ENCODE measurements at places on chromosomes 2 and 18. TPM values are rescaled to one million over a fixed set of nuclear protein-coding genes. Genes with fewer than 3 reads are reported as not detected.
A peak's percentile ranks its signal among the peaks of the same experiment; 100 is the strongest.

DNA sequence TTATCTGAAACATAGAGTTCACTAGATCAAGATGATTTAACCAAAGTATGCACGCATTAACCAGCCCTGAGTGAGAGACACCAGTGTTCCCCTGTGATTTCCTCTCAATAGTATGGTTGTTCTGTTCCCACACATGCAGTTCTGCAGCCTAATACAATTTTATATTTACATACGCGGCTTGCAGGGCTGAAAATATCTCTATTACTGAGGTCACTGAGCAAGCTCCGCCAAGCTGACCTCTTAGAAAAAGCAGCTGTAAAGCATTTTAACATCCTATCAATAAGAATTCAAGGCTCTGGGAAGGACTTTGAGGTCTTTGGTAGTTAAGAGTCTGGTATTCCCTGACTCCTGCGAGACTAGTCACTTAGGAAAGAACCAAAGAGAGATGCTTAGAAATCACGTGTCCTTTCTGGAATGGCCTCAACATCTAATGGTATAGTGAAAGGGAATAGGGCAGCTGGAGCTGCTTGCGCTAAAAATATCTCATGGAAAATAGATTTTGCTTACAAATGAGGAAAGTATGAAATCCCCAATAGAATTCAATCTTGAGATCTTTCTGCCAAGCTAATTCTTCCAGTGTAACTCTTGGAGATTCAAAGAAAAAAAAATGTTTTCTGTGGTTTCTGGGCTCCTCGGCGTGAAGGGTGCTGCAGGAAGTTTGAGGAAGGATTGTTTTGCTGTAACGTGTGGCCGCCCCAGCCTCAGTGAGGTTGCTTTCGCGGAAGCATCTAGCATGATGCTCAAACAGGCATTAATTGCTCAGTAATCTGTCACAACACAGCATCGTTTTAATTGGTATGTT is 59.2 kb downstream of the DOCK10 start:
- DNase-seq, result no peak

DNA sequence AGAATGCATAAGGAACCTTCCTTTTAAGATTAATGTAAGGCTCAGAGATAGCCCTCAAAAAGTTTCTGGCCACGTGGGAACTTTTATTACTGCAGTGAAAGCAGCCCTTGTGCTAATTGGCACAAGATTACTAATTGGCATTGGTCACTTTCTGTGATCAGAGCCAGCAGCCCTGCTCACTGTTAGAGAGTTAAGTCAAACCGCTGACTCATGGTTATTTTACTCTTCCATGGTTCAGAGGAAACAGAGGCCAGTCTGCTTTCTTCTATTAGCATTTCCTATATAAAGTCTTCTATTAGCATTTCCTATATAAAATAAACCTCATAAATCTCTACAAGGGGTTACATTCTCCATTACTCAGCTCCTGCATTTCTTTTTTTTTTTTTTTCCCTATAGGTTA is 1.5 kb upstream of the SLC35G4 start:
- peak; percentile 2 for DNase-seq

- DNase-seq, result no peak
Measured at GRCh38 chr2:227865291-227865690, 6.1 kb upstream of the DAW1 start.

ACKR3 gene
- 0.35 TPM for total RNA-seq

LYPD6 gene
- 5.6 TPM for total RNA-seq

HOXD3 gene
- total RNA-seq, result not detected

GBX2 gene
- total RNA-seq, result 1.8 TPM
